ENCODE measurements at places on chromosomes 5 and 9.

- DNase-seq = no peak
These were observed 877 bp downstream of the SH3GLB2 start for GRCh38 chr9:129027224-129027684.

GRCh38 chr9:92467511-92467910, 14.8 kb downstream of the ASPN start:
- no peak for DNase-seq

GRCh38 chr5:131460867-131461572, 174.0 kb downstream of the RAPGEF6 start:
- DNase-seq = no peak

- DNase-seq = no peak
These were observed 7.0 kb downstream of the UBE2QL1 start for GRCh38 chr5:6455571-6456200.

GRCh38 chr9:123825342-123826060, 104.4 kb downstream of the DENND1A start:
- no peak for DNase-seq

- no peak for DNase-seq
These were observed 91.4 kb downstream of the ADAMTS12 start for GRCh38 chr5:33800241-33800950.

DNA sequence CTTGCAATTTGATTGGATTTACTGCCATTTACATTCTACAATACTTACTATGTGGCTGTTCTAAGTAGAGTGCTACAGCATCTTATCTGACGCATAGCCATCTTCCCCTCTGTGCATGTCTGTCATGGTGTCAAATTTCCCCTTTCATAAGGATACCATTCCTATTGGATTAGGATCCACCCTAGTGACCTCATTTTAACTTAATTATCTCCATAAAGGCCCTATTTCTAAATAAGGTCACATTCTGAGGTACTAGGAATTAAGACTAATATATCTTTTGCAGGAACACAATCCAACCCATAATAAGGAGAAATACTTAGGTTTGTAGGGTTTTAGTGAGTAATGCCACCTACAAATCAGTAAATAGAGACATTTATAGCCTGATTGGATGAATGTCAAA, 268.0 kb downstream of the ADAMTSL1 start:
- no peak for DNase-seq

- no peak for DNase-seq
These were observed 8.7 kb downstream of the MAP3K1 start for GRCh38 chr5:56824019-56824418.

GRCh38 chr5:141547488-141547887, 58.6 kb downstream of the PCDHGC5 start:
- no peak for DNase-seq

GRCh38 chr5:139482050-139482889, at the start of gene STING1:
TSS of gene STING1 (minus strand) at chr5:139482758. CDS start at chr5:139481704, 1,054 bp downstream.
- peak; percentile 90 for DNase-seq

DNA sequence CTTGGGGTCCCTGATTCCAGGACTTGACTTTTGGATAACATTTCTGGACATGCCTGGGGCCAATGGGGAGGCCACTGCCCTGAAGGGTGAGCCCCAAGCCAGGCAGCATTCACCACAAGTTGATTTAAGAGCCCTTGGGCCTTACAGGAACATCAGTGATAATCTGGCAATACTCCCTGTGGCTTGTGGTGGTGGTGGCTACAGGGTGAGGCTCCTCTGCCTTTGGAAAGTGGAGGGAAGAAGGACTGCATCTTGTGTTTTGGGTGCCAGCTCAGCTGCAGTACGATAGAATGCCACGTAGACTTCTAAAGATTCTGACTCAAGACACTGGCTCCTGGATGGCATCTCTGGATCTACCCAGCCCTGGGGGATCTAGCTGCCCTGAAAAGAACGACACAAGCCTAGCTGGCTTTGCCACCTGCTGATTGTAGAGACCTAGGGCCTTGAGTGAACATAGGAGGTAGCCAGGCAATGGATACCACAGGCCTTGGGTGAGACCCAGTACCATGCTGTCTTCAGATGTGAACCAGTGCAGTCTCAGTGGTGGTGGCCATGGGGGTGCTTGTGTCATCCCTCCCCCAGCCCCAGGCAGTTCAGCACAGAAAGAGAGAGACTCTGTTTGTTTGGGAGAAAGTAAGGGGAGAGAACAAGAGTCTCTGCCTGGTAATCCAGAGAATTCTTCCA, 79.0 kb upstream of the DAP start:
- DNase-seq = no peak

DNA sequence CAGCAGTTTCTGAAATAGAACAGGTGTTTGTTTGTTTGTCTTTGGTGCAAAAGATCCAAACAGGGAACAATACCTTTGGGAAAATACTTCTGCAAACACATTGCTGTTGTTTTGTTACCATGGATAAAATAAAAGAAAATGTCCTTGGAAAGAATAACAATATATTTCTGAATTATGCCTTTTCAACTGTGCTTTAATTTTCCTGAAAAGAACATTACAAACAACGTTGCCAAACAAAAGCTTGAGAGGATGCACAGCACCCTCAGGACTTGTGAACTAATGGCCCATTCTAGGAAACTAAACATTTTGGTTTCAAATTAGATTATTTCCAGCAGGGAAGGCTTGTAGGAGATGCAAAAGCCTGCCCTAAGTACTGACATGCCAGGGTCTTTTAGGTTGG, 967.2 kb downstream of the TLE4 start:
- no peak for DNase-seq

DNA sequence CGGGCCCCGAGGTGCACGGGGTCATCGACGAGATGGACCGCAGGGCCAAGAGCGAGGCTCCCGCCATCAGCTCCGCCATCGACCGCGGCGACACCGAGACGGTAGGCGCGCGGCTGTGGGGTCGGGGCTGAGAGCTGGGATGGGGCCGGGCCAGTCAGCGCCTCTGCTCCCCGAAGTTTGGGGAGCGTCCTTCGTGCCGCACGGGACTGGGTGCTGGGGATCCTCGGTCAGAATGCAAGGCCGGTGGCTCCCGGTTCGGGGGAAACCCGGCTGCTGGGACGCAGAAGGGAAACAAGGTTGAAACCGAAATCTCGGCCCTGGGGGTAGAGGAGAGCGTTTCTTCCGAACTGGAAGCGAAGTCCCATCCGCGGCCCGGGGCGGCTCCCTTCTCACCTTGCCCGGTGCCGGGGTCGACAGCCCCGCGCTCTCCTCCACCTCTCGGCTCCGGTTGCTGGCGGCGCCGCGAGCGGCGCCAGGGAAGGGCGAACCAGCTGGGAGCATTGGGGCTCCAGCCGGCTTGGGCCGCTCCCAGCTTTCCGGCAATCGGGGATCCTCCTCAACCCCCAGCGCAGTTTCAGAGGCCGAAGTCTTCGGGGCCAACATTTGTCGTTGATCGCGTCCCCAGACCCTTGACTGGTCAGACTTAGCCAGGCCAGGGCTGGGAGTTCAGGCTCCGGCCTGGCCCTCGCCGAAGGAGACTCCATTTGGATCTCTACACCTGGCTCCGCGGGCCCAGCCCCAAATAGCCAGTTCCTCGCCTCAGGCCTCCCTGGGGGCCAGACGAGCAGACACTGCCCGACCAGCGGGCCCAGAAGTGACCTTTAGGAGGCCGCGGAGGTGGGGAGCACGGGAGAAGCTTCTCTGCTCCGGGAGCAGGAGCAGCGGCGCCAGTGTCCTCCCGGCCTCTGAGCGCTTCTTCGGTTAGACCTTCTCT, 1.1 kb downstream of the LHX2 start:
- no peak for DNase-seq

- DNase-seq = no peak
These were observed 69.7 kb downstream of the TRIO start for GRCh38 chr5:14212838-14213237.

DNA sequence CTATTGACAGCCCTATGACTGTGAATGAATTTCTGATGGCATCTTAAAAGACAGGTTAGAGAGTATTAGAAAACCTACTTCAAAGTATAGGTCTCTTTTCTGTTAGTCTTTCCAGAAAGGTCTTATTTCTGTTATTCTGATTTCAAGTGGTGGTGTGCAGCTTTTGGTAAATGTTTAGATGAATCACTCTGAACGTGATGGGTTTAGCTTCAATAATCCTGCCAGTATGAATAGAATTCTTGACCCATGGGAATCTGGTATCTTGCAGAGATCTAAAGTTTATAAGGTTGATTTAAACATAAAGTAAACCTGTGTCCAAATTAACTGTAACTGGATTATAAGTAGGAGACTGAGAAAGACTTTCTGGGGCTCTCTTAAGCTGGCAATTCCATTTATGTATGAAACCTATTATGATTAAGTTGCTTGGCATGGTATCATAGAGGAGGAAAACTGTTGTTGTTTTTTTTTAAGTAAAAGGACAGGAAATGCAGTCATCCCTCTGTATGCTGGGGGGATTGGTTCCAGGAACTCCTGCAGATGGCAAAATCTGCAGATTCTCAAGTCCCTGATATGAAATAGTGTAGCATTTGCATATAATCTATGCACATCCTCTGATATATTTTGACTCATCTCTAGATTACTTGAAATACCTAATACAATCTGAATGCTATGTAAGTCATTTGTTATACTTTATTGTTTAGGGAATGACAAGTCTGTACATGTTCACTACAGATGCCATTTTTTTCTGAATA, 77.0 kb upstream of the ADAMTS19 start:
- DNase-seq = no peak

DNA sequence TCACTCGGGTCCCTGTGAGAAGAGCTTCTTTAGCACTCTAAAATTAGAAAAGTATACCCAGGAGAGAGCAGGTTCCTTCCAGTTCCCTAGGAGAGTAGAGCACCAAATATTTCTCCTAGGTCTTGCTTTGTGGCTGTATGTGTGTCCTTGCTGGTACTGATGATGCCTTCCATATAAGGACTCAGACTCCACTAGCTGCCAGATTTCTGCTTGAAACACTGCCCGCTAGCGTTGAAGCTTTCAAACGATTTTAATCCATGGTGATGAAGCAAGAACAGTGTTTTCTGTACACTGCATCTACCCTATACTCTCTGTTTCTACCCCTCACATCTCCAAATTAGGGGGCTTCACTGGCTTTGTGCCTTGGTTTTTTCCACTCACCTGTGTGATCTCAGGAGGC, 2.4 kb upstream of the SMC2 start:
- DNase-seq = no peak

- DNase-seq = no peak
These were observed 376.1 kb downstream of the BRINP1 start for GRCh38 chr9:118992813-118993794.

DNA sequence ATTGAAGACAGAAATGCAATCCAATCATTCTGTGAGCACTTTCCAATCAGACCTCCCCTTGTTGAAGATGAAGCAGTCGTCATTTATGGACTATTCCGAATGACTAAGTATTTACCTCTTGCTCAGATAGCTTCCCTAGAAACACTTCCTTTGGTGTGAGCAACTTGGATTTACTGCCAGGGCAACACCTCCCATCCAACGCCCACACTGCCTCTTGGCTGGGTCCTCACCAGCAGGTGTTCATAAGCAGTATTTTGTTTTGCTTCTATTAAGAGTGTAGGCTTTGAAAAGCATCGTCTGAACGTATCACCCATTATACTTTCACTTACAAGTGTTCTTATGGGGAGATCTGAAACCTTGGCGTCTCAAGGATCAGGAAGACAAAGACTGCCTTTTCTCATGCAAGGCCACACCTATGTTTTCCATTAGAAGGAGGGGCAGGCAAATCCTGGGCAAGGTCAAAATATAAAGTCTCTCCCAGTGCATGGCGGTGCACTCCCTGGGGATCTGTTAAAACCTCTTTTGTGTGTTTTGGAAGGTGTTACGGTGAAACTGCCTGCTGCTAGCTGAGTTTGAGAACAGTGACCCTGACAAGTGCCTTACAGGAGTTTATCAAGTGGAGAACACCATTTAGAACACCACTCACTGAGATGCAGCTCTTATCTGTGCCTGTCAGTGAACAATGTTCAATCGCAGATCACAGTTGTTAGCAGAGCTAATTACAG, 10.6 kb upstream of the MARCHF3 start:
- DNase-seq = no peak

DNA sequence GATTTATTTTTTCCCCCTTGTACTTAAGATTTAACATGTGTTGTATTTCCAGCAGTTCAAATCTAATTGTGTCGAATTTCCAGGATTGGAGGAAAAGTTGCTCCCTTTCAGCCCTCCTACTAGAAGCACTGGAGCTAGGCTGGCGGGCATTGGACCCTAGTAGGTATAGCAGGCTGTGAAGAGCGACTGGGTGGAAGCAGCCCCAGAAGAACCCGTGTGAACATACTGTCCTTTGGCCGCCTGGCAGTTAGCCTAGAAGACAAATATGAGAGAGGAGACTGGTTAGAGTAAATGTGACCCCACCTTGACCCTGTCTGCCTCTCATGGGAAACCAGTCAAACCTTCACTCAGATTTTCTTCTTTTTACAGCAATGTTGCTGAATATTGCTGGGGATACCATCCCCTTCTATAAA, 13.9 kb downstream of the ALDOB start:
- no peak for DNase-seq

DNA sequence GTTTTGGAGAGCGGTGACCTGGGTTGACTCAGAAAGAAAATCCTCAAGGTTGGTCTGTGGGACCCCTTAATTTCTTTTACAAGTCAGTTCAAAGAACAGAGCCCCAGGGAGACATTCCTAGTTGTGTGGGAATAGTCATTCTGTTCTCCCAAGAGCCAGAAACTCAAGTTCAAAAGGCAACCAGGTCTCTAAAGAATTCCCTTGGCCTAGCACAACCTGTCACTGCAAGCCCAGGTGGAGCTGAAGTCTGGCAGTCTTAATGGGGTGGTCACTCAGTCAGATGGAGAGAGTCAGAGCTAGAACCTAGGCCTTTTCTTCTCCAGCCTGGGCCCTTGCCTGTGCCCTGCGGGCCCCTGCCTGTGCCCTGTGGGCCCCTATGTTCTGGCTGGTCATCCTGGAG, 37.5 kb upstream of the CDKN2AIPNL start:
- no peak for DNase-seq

DNA sequence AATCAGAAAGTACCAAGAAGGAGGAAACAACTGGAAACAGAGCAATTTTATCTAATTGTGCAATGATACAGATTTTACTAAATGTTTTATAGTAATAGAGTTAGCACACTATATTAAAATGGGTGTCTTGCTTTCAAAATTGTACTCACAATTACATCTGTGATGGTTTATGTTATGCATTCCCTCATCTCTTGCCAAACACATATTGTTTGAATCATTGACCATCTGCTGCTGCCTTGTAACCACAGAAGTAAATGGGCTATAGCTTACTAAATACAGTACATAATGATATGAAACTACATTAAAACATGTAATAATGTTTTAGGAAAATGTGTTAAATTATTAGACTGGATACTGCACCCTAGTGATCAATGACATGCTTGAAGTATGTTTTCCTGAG, 158.1 kb downstream of the SLC25A46 start:
- DNase-seq = no peak

GRCh38 chr9:38358390-38359296, 33.9 kb upstream of the ALDH1B1 start:
- DNase-seq = no peak

GRCh38 chr9:82101475-82101874, 112.9 kb downstream of the SPATA31D1 start:
- DNase-seq = no peak

- DNase-seq = no peak
These were observed 669.5 kb downstream of the SLCO4C1 start for GRCh38 chr5:101626572-101626971.

DNA sequence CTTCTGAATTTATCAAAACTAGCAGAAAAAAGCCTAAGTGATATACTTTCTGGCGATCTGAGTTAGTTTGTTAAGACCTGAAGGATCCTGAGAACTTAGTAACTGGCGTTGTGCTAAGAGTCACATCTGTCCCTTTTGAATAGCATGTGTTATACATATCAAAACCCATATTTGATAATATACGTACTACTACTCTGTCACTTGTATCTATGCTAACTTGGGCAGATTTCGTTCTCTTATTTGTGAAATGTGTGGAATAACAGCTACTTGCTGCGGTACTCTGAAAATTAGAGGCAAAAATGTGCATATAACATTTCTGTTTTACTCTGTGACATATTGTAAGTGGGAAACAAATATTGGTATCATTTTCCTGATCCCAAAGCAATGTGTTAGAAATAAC, 126.4 kb downstream of the PARP8 start:
- DNase-seq = no peak
